ENCODE measurements at places on chromosomes 6 and 20.

DNA sequence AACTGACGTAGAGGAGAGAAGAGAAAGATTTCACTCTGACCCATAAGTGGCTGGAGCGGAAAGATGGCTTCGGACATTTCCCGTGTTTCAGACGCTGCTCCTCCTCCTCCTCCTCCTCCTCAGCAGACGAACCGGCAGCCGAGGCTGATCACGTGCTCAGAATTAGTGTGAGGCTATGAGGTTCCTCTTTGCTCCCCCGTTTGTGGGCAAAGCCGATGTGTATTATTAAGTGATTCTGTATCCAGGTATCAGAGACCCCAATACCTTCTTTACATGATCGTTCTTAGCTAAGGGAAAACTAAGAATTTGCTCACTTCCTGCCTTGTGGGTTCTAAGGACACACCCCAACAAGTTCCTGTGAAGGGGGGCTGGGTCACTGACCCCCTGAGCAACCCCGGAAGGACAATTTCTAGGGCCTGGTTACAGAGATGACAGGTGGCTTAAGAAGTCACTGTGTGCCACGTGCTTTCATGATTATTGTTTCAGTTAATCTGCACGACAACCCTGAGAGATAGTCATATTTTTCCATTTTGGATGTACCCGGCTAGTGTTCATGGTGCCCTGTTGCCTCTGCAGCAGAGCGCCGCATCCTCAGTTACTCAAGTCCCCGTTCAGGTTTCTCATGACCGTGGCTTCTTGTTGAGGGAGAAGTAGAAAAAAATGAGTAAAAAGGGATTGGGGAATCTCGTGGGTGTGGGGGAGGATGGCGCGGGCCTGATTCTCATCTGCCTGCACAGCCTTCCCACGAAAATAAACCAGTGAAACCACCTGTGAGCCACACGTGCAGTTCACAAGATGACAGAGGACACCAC is 671.8 kb downstream of the QKI start:
- DNase-seq = no peak

- DNase-seq = no peak
These were observed 169.1 kb upstream of the AKAP12 start for GRCh38 chr6:151070631-151071051.

DNA sequence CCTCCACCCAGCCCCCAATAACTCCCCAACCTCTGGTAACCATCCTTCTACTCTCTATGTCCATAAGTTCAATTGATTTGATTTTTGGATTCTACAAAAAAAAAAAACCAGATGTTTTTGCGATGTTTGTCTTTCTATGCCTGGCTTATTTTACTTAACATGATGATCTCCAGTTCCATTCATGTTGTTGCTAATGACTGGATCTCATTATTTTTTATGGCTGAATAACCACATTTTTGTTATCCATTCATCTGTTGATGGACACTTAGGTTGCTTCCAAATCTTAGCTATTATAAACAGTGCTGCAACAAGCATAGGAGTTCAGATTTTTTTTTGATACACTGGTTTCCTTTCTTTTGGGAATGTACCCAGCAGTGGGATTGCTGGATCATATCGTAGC is 98.8 kb downstream of the LYRM2 start:
- no peak for DNase-seq

- DNase-seq = peak; percentile 65
These were observed 33.4 kb upstream of the AAR2 start for GRCh38 chr20:36202891-36203338.

- no peak for DNase-seq
These were observed 38.9 kb downstream of the FBXO9 start for GRCh38 chr6:53103993-53104675.

DNA sequence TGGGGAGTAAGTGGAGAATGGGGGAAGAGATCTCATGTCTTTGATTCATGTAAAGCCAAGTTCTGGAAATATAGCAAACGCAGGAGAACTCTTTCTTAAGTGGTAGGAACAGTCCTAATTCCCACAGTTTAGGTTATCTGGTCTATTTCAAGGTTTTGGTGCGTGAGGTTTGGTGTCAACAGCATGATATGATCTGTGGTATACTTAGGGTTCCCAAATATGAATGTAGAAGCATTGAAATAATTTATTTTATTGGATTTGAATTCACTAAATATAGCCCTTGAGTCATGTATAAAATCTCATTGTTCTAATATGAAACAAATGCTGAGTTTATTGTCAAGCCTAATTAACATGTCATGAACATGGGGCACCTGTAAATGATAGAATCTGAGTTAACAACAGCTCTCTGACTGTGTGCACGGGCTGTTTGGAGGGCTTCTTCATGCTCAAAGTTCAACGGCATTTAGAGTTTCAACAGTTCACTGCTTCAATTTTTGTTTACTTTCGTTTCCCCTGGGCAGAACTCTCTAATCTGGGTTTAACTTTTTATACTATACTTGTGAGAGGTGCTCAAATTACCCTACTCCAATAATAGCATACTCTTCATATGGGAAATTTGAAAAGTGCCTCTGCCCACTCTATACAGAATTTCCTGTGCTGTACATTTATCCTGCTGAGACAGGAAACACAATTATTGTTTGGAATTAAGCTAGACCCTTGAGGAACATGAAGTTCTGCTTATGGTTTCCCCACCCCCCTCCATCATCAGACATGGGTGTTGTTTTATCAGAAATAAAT is 236.3 kb upstream of the ZNF217 start:
- no peak for DNase-seq

Data from stimulated activated CD4-positive, alpha-beta T cell treated with anti-CD3 and anti-CD28 coated beads, TNF-alpha, amount 100 ng/mL, for 48 hours (primary cell).